ENCODE measurements at places on chromosomes 1 and 21. TPM values are rescaled to one million over a fixed set of nuclear protein-coding genes. Genes with fewer than 3 reads are reported as not detected.

RAB3B gene
- not detected for total RNA-seq

KLF17 gene
- not detected for total RNA-seq

DDR2 gene
- 26.9 TPM for total RNA-seq

TTC34 gene
- 0.91 TPM for total RNA-seq

DNA sequence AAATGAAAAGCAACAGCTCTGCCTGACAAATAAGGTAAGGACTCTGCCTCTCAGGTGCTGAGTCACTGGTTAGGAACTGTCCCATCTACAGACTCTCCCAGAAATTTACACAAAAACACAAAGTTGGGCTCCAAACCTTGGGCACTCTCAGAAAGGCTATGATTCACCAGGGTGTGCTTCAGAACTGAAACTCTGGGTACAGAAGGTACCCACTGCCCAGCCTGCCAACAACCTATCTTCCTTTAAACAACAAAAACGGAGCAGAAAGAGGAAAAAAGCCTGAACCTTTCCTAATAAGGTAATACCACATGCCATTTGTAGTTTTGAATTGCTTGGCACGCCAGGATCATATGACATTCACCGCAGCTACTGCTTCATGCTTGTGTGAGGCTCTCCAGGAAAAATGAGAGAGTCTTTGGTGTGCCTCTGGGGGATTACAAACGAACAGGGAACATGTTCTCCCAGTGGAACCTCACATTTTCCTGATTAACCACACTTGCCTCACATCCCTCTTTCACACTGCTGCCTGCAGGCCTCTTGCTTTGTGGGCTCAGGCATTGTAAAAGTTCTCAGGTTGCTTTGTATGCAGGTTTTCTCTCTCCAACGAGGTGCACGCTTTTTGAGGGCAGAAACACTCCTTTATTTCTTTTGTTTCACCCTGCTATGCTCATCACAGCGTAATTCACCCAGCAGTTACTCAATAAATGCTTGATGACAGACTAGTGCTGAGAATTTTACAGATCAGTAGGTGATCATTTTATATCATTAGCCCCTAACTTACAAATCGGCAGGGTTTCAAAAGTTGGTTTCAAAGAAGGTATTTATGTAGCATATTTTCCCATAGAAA lies 65.1 kb downstream of the GADD45A start:
- peaks cover 81% of the 10 kb centered on the region for H3K4me1 ChIP-seq
- no peaks in the 10 kb centered on the region for H3K27me3 ChIP-seq
- DNase-seq = no peak

- H3K27ac ChIP-seq = no peak overlapping the region
- H3K27me3 ChIP-seq = no peaks in the 10 kb centered on the region
- H3K4me1 ChIP-seq = peaks cover 11% of the 10 kb centered on the region
- H3K4me3 ChIP-seq = no peak overlapping the region
- no peak for DNase-seq
These were observed 96.5 kb downstream of the NME7 start for GRCh38 chr1:169271098-169271497.

DNA sequence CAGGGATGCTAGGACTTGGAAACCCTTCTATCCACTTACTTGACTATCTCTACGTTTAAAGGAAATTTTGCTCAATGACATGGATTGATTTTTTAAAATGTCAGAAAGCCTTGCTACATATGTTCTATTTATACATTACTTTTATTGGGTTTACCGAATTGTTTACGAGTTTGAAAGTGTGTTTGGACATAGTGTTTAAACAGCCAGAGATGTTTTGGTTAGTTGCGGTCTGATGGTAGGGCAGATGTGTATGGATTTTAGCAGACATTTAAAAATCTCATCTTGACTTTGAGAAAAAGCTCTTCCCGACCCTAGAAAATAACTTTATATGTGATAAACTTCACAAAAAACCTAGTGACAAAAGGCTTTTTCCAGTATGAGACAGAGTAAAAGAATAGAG lies 513.7 kb downstream of the PLA2G4A start:
- H3K36me3 ChIP-seq = no peaks in the 10 kb centered on the region
- no peak overlapping the region for H3K27ac ChIP-seq
- no peak for DNase-seq
- no peaks in the 10 kb centered on the region for H3K4me1 ChIP-seq

AMY2A gene
- total RNA-seq = not detected

CFAP126 gene
- total RNA-seq = not detected

DNA sequence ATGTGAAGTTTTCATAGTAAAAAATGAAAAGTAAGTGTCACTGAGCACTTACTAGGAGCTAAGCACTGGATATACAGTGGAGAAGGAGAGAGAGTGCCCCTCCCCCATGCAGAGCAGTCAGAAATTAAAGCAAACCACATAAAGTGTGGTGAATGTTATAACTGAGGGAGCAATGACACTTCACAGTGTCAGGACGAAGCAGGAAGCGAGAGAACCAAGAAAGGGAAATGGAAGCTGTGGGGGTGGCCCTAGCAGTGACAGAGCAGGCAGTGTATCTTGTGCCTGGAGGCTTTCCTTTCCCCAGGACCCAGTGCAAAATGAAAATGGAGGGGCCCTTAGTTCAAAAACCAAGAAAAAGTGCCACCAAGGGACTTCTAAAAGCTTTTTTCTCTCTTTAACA lies 21.5 kb upstream of the RCAN3 start:
- H3K4me3 ChIP-seq = no peak overlapping the region
- H3K36me3 ChIP-seq = no peaks in the 10 kb centered on the region
- no peak for DNase-seq
- no peak overlapping the region for H3K27ac ChIP-seq

DNA sequence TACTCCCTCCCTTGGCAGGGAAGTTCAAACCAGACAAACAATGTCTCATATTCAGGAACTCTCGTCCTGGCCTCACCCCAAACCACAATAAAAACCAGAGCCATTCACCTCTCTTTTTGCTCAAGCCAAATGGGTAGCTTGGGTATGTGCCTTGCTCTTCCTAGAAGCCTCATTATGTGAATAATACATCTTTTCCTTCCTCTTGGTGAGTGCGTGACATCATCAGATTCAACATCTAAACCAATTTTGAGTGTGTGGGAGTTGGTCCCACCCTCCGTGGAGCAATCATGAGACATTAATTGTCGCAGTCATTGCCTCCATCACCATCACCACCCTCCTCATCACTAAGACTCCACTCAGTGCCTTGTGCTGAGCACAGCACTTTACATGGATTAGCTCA lies 482.9 kb downstream of the PTPRU start:
- no peak for DNase-seq
- no peak overlapping the region for H3K4me3 ChIP-seq
- no peak overlapping the region for H3K27ac ChIP-seq
- no peaks in the 10 kb centered on the region for H3K36me3 ChIP-seq
- H3K27me3 ChIP-seq = peaks cover 42% of the 10 kb centered on the region

LHX4 gene
- not detected for total RNA-seq
